Hematopoietic multipotent progenitor cell treated with erythropoietin and hydrocortisone succinate and interleukin-3 and kit ligand, for 17 days (in vitro differentiated cells): ENCODE measurements at places on chromosomes 4 and X.

DNA sequence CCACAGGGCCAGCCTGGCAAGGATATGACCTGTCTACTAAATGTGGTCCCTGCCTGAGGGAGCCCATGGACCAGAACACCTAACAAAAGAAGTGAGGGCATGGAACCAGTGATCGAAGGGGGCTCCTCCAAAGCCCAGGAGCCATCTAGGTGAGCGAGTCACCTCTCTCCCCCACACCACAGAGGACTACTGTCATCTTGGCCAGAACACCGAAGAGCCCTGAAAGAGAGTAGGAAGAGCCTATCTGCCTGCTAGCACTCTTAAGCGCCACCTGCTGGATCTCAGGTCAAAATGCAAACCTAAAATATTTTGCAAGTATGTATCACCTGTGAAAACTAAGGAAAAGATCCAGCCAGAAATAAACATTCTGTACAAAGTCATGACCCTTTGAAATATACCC is 137.9 kb upstream of the ZXDB start:
- DNase-seq = peak; percentile 3

GRCh38 chr4:12519426-12519825 is 964.7 kb downstream of the RAB28 start:
- no peak for DNase-seq

DNA sequence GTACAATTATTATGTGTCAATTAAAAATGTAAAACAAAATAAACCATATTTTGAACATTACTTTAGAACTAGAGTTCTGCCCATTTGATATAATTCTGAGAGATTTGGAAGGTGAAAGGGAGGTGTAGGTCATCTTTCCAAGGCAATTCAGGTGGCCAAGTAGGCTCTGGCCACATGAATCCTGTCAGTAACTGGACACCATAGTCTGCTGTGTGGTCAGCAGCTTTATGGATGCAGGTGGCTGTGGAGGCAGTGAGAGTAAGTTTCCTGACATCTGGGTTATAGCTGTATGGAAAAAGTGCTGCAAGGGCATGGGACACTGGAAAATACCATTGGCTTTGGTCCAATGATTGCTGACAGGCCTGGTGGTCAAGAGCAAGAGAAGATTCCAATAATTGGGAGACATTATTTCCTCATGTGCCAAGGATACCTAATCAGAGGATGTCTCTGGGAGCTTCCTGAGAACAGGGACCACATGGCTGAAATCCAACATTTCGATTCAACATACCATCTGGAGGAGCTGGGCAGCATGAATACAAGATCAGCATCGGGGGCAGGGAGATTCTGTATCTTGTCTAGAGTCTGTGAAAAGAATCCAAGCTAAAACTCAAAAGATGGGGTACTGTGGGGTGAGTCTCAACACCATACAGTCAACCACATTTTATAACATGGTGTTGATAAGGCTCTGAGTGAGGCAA is 523.1 kb downstream of the MID1IP1 start:
- no peak for DNase-seq

DNA sequence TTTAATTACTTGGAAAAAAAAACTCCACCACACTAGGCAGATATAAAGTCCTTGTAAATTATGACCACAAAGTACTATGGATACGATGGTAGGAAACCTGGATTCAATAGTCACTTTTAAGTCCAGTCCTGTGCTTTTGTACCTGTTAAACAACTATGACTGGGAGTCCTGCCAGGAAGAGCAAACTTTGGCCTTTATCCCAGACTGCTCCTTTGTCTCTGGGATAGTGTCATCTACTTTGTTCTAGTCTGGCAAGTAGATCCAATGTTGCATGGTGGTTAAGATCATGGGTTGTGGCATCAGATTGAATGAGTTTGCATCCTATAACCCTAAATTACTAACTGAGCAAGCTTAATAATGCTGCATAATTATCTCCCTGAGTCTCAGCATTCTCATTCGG is 175.3 kb upstream of the FGF13 start:
- DNase-seq = no peak

DNA sequence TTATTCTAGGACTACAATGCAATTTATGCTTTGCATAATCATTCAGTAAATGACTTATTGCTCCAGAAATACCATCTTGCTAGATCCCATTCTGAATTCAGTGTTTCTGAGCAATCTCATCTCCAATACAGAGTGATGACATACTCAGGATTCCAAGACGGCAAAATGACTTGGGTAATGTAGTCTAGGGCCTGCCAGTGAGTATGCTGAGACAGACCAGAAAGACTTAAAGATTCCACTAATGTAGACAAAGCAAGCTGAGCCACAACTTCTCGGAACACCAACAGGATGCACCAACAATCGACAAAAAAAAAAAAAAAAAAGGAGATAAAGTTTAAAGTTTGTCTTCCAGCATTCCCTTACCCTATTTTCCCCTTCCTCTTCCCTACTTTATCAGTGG is 919 bp upstream of the SEC24B start:
- peak; percentile 30 for DNase-seq

- no peak for DNase-seq
Measured at GRCh38 chr4:86089781-86090323, 270.0 kb downstream of the MAPK10 start.

DNA sequence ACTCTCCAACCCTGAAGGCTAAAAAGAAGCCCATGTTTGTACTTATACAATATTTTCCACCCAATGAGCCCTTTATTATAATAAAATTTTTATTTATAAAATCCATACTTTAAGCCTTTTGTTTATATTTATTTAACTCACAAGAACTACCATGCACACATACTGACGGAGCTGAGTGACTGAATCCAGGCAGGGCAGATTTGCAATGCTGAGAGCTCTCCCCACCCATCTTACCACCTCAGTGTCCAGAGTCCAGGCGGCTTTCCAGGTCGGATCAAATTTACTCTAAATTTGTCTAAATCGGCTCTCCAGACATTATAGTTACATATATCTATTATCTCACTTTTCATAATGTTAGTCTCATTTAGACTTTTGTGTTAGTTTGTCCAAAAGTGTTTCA is 74.1 kb downstream of the ARHGAP10 start:
- no peak for DNase-seq

GRCh38 chr4:140870427-140870826 is 114.2 kb upstream of the TBC1D9 start:
- DNase-seq = no peak

DNA sequence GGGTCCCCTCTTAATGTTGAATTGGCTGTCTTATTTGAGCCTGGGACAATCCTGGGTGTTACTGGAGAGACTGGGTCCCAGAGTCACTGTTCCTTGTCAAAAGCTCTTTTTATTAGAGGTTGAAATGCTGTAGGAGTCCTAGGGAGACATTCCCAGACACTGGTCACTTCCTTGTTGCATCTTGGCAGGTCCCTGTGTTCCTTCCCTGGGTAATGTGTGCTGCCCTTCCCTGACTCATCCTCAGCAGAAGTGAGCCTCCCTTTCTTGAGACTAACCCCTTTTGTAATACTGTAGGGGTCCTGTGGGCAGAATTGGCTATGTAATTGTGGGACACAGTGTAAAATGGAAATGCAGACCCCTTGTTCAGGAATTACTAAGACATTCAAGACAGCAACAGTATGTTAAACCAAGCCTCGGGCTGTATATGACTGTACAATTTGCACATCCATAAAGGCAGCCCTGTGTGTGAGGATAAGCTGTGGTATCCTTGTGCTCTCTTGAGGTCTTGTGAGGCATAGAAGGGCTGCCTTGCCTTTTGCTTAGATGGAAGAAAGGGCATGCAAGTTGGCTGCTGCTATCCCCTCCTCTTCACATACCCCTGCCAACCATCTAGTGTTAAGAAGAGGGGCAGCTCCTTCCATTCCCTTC is 53.5 kb downstream of the DCLK2 start:
- DNase-seq = no peak

DNA sequence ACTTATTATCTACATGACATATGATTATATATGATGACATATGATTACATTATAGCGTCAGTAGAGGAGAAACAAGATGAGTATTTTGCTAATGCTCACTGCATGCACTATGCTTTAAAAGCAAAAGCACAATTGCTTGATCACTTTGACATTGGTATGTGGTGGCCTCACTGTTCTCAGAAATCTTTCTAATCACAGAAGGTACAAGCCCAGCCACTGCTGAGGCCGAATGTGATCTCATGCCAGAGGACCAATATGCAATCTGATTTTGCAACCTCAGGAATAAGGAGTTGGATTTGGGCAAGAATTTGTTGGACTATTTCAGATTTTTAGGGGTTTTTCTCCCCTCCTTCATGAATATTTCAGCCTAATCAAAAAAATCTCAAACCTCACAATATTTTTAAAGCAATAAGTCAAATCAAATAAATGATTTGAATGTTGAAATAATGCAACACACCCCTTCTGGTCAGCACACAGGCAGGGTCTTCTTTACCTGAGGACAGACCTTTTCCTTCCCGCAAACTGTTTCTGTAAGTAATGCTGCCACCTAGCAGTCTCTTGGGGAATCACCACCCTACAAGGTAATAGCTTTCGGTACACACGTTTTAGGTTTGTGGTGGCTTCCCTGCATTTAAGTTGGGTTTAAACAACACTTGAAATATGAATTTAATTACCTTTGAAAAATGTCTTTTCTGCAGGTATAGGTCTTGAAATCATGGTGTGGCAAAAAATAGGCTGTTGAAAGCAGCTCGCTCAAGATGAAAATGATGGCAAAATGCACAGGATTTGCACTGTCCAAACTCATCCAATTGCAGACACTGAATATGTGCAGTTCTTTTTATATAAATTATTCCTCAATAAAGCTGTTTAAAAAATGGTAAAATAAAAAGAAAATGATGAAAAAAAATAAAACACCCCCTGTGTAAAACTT is 4.8 kb upstream of the CXCL13 start:
- no peak for DNase-seq

- peak; percentile 24 for DNase-seq
Measured at GRCh38 chr4:180665994-180666824, 1577.0 kb upstream of the TENM3 start.

DNA sequence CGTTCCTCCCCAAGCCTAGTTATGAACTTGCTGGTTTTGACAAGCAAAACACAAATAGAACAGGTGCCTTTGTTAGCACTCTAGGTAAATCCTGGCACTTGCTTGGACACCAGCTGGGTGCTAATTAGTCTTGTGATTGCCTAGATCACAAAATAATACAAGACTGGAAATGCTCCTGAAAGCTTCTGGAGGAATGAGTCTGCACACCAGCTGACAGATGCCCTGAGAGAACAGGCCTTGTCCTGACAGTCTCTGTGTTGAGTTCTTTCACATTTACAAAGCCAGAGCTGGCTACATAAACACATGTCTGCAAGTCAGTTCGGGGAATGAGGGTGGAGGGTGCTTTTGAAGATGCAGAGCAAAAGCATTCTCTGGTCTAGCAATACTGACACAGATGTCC is 93.8 kb downstream of the ELOVL6 start:
- no peak for DNase-seq

DNA sequence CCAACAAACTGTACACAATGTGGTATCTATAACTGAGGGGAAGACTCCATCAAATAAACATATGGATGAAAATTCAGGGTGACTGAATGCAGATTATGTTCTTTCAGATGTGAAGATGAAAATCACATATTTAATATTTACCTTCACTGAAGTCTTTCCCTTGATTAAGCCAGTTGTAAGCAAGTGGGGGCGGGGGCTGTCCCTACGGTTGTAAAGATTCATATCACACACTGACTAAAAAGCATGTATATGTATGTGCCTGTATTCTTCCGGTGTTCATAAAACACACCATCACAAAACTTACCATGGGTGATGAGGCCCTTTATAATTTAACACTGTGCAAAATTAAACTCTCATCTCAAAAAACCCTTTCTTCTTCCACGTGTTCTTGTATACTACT is 1.3 kb downstream of the TAB3 start:
- DNase-seq = no peak

DNA sequence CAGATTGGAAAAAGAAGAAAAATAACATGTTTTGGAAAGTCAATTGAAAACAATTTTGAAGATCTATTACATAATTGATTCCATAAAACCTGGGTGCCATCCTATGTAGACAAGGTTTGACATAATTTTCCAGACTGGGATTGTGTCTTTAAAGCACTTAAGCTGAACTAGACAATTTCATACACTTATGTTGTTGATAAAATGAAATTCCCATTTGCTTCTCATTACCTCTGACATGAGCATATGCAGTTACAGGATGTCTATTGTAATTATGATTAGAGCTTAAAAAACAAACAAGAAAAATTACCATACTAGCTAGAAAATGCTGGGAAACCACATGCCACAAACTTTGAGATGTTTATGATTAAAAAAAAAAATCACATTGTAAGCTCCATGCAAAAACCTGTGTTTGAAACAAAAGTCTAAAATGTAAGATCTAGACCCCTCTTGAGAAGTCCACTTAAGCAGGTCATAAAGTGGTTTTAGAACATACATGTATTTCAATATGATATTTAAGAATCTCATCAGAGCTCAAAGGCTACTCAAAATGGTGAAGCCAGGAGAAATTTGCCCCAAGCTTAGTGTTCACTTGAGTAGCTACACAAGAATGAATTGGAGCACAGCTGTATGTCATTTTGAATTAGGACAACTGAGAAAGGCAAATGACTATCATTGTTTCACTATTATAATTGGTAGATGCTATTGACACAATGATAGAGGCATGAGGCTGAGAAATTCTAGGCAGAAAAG is 181.1 kb upstream of the PABPC4L start:
- DNase-seq = no peak

DNA sequence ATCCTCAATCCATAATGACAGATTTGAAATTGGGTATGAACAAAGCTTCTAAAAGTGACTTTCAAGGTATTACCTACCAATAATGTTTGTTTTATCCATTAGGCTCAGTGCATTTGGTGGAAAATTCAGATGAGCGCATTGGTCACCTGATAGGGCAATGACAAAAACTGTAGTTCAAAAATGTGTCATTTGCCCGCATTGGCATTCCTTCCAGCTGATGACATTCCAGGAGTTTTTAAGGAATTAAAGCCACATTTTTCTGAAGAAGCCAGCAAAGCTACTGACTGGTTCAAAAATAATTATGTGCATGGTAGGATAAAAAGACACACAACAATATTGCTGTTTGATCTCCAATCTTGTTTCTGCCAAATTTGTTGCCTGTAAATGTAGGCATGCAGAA is 473.4 kb upstream of the CPEB2 start:
- no peak for DNase-seq

GRCh38 chr4:5707366-5707765 is 993 bp downstream of the EVC2 start:
- no peak for DNase-seq

GRCh38 chrX:44903107-44903506 is 30.1 kb downstream of the KDM6A start:
- peak; percentile 47 for DNase-seq

GRCh38 chr4:118224243-118224829 is 128.5 kb downstream of the PRSS12 start:
- DNase-seq = peak; percentile 18
